ENCODE measurements at places on chromosomes 1 and 21. TPM values are rescaled to one million over a fixed set of nuclear protein-coding genes. Genes with fewer than 3 reads are reported as not detected.

- H3K4me3 ChIP-seq: no peak within 1 kb of the TSS
- no peaks in the 10 kb centered on the region for H3K27me3 ChIP-seq
- H3K36me3 ChIP-seq: no peaks in the 10 kb centered on the region
- DNase-seq: no peak
These were observed at the start of gene CLCA4 for GRCh38 chr1:86546787-86547221. Gene CLCA4 (plus strand): TSS chr1:86547078. CDS start chr1:86547120, 42 bp downstream.

DNA sequence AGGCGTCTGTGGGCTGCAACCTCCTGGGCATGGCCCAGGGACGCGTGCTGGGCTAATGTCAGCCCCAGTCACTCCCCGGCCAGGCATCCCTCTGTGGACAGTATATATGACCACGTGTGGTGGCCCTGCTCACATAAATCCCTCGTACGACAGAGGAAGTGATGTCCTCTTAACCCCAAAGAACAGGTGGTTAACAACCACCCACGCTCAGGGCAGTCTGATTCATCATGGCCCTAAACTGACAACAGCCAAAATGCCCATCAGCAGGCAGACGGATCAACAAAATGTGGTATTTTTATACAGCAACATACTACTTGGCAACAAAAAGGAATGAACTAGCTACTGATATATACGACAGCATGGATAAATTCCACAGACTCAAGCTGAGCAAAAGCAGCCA, 51.0 kb downstream of the ECE1 start:
- H3K36me3 ChIP-seq: peaks cover 60% of the 10 kb centered on the region
- H3K4me3 ChIP-seq: no peak overlapping the region
- H3K4me1 ChIP-seq: no peaks in the 10 kb centered on the region
- H3K27me3 ChIP-seq: no peaks in the 10 kb centered on the region
- no peak overlapping the region for H3K27ac ChIP-seq

DNA sequence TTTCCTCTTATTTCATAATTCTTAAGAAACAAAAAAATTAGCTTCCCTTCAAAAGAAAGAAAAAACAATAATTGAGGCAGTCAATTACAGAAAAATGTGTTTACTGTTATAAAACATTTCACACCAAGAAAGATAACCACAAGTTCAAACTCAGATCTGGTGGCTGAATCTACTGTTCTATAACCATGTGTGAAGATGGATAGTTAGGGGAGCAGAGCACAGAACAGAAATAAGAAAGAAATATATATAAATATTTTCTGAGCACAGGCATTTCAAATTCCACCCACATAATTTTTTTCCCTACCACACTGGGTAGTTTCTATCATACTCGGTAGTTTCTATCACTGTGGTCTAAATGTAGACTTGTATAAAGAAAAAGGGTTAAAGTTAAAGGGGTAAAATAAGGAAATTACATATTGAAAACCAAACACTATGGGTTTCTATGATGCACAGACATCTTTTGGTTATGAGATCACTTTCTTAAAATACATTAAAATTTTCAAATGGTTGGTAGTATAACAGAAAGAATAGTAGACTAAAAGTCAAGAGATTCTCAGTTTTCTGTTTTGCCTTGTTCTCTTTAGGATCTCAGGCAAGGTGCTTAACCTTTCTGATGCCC, 10.8 kb downstream of the LYST start:
- no peaks in the 10 kb centered on the region for H3K36me3 ChIP-seq
- no peak overlapping the region for H3K4me3 ChIP-seq
- H3K4me1 ChIP-seq: peaks cover 17% of the 10 kb centered on the region
- H3K27ac ChIP-seq: no peak overlapping the region

DNA sequence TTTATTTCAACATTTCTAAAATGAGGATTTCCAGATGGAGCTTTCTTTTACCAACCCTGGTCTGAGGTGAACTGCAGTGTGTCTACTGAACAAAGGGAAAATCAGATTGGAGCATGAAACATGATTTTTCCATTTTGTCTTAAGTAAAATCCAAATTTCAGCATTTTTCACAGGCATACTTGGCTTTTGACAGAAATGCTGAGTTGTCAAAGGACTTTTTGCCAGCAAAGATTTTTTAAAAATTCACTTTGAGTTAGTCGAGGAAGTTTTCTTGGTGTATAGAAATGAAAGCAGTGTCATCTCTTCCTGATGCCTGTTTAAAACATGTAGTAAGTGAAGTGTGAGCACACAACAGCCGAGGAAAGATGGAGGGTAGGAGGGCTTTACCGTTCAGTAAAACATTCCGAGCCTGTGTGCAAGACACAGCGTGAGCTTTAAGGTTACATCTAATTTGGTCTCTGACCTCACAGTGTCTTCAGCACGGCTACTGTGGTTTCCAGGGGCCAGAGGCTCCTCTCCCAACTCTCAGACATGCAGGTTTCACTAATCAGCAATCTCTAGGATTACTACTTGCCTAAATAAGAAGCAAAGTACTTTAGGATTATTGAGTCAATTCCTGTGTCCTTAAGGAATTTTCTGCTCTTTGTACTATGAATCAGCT, 45.9 kb downstream of the SAMD13 start:
- peak overlapping the region; percentile 38 for H3K4me3 ChIP-seq
- H3K4me1 ChIP-seq: peaks cover 12% of the 10 kb centered on the region
- no peaks in the 10 kb centered on the region for H3K36me3 ChIP-seq
- peak overlapping the region; percentile 54 for H3K27ac ChIP-seq
- no peaks in the 10 kb centered on the region for H3K27me3 ChIP-seq

GRCh38 chr1:209172286-209172685, 411.2 kb upstream of the CAMK1G start:
- H3K27ac ChIP-seq: no peak overlapping the region
- DNase-seq: no peak
- H3K36me3 ChIP-seq: no peaks in the 10 kb centered on the region

DNA sequence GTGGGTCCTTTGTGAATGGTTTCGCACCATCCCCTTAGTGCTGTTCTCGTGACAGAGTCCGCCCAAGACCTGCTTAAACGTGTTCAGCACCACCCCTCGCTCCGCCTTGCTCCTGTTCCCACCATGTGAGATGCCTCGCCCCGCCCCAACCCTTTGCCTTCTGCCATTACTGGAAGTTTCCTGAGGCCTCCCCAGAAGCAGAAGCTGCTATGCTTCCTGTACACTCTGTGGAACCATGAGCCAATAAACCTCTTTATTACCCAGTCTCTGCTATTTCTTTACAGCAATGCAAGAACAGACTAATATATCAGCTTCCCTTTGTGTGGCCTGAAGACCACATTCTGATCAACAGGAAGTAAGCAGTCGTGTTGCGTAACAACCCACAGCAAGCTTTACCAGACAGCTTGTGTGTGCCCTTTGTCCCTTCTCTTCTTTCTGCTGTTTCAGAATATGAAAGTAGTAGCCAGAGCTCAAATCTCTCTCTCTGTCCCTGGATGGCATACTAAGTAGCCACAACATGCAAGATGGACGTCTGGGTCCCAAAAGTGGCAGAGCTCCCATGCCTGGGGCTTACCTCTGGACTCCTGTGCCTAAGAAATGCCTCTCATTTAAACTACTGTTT, 14.1 kb downstream of the HENMT1 start:
- no peaks in the 10 kb centered on the region for H3K4me1 ChIP-seq
- H3K4me3 ChIP-seq: no peak overlapping the region
- peak; percentile 83 for DNase-seq
- peak overlapping the region; percentile 23 for H3K27ac ChIP-seq

DNA sequence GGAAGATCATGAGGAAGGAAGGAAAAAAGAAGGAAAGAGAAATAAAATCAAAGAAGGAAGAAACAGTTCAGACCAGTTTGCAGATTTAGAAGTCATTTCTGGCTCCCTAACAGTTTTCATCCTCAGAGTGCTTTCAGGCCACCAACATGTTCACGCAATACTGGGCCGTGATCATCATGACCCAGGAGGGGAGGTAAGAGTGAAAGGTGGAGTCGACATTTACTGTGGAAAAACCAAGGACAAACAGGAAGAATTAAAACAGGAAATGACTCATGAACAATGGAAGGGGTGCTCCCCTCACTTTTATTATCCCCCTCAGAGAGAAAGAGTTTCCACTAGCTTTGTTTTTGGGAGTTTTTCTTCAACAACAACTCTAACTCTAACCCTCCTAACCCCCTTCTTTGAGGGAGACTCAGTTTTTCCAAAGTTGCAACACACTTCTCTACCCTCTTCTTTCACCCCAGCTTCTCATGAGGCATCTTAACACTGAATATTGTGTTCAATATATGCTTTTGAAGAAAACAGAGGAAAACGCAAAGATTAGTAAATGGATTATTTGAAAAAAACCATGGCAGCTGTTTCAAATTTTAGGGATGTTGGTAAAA, 60.4 kb downstream of the VANGL2 start:
- H3K36me3 ChIP-seq: no peaks in the 10 kb centered on the region
- H3K27me3 ChIP-seq: peaks cover 2% of the 10 kb centered on the region

DNA sequence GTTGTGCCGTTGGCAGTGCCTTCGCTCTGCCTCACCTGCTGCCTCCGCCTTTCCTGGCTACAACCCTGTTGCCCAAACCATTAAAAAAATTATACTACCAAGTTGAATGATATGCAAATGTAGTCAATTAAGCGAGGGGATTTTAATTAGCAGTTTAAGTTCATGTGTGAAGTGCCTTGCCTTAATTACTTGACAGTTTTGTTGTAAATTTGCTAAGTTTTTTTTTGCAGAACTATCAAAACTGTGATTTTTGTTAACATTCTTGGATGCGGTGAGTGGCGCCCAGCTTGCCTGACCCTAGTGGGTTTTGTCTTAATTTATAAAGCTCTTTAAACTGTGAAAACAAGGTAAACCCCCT, 10.9 kb downstream of the SKI start:
- no peaks in the 10 kb centered on the region for H3K27me3 ChIP-seq
- peaks cover 5% of the 10 kb centered on the region for H3K36me3 ChIP-seq
- H3K4me3 ChIP-seq: no peak overlapping the region
- H3K27ac ChIP-seq: no peak overlapping the region
- peaks cover 76% of the 10 kb centered on the region for H3K4me1 ChIP-seq
- DNase-seq: no peak

NUP210L gene
- total RNA-seq: 0.19 TPM

Data from psoas muscle (tissue), 8 donors.